ENCODE measurements at places on chromosomes 6 and 20.

DNA sequence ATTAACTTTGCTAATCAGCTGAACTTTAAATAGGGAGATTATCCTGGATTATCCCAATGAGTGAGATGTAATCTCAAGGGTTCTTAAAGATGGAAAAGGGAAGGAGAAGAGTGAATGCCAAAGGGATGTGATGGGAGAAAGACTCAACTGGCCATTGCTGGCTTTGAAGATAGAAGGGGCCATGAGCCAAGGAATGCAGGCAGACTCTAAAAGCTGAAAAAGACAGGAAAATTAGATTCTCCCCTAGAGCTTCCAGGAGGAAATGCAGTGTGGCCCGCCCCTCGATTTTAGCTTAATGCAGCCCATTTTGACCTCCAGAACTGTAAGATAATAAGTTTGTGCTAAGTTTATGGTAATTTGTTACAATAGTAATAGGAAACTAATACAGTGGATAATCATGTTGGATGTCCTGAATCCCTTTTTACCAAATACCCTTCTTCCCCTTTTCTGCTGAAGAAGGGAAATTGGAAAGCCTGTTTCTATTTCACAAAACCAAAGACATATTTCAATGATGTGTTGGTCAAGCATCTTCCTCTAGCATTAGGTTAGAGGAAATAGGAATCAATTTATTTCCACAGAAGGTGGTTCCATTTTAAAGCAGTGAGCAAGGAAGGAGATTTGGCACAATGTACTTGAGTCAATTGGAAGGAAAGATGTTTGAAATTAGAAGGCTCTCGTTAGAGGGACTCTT, 3.3 kb upstream of the HDDC2 start:
- DNase-seq, result no peak

DNA sequence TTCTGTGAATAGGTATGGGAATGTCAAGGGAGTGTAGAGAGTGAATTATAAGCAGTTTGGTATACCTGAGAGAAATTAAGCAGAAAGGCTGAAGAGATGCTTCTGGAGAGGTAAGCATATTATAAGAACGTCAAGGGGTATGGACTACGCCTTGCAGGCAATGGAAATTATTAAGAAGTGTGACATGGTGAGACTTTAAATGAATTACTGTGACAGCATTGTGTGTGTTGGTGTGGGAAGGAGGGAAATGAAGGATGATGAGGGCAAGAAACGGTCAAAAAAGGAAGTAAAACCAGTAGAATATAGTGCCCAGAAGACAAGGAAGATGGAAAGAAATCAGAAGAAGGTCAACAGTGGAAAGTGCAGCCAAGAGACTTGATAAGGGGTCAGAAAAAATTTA, 5.9 kb downstream of the KHDRBS2 start:
- no peak for DNase-seq

- no peak for DNase-seq
These were observed 1296.6 kb downstream of the EPHA7 start for GRCh38 chr6:92122746-92123145.

DNA sequence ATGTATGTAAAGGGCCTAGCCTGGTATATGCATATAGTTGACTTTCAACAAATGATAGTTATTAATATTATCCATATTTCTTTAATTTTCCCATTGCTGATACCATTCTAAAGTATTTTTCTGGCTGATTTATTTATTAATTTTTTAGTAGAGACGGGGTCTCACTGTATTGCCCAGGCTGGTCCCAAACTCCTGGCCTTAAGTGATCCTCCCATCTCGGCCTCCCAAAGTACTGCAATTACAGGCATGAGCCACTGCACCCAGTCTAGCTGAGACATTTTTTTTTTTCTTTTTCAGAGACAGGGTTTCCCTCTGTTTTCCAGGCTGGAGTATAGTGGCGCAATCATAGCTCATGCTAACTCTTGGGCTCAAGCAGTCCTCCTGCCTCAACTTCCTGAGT, 29.8 kb upstream of the MROH8 start:
- DNase-seq, result no peak

GRCh38 chr6:162371121-162371520, 356.4 kb downstream of the PRKN start:
- DNase-seq, result no peak
